ENCODE measurements at places on chromosomes 2 and 18.

GRCh38 chr2:44247924-44248323, 27.4 kb upstream of the SLC3A1 start:
- no peak for DNase-seq

GRCh38 chr2:181677912-181678586, 2.3 kb downstream of the NEUROD1 start:
- DNase-seq, result peak; percentile 52

DNA sequence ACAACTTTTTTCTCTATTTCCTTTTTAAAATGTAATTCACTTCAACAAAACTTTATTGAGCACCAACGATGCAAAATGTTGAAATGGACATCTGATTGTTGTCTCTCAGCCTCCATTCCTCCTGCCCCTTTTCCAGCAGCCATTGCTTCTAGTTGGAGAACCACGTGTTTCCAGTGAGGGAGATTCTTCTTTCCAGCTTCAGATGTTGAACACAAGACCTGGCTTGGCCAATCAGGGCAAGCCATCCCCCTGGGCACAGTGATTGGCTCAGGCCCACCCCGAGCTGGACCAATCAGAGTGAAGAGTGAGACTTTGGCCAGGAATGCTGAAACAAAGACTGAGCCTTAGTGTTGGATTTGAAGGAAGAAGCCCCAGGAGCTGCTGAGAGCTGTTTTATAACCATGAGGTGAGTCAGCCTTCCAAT, 59.0 kb downstream of the E2F6 start:
- no peak for DNase-seq

- no peak for DNase-seq
These were observed 46.5 kb downstream of the NCK2 start for GRCh38 chr2:105791229-105791628.

DNA sequence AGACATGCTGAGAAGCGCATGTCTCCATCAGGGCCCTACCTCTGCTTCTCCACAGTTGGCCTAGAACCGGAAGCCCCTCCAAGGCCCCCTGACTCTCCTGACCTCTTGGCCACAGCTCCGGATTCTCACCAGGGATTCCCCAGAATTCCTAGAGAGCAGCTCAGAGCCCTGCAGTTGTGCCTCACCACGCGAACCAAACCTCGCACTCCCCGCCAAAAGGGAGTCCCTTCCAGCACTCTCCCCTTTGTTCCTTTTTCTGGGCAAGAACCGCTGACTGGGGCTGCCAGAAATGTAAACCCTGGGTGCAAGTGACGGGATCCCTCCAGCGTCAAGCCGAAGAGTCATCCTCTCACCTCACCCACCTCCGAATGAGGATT, 36.7 kb downstream of the AFF3 start:
- DNase-seq, result no peak

DNA sequence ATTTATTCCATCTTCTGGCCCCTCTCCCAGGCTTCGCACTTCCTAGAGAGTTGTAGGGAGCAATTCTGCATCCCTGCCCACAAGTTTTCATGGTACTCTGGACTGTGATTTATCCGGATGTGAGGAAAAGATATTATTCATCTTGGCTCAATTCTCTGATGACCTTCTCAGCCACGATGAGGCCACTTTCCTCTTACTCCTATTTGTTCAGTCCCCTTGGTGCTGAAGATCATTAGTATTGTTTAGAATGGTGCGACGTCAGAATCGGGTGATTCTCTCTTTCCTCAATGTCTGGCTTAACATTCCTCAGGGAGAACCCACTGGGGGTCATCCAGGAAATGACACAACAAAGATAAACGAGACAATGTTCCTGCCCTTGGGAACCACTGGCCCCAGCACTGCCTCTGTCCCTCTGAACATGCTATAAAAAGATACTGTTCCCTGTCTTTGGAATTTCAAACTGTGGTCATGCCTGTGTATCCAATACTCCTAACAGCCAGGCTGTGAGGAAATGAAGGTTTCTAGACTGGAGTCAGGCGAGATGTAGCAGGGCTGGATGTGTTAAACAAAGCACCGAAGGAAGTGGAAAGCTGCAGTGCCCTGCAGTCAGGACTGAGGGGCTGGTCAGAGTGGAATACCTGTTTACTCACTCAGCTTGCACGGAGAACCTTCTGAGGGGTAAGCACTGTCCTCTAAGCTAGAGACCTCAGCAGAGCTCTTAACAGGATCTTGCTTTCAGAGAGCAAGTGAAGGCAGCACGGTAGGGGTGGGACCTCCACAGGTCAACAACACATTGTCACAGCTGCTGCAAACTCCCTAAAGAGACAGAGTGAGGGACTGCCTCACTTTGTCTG, 12.9 kb upstream of the GLI2 start:
- no peak for DNase-seq

GRCh38 chr18:22436136-22436535, 18.4 kb upstream of the CTAGE1 start:
- DNase-seq, result no peak

DNA sequence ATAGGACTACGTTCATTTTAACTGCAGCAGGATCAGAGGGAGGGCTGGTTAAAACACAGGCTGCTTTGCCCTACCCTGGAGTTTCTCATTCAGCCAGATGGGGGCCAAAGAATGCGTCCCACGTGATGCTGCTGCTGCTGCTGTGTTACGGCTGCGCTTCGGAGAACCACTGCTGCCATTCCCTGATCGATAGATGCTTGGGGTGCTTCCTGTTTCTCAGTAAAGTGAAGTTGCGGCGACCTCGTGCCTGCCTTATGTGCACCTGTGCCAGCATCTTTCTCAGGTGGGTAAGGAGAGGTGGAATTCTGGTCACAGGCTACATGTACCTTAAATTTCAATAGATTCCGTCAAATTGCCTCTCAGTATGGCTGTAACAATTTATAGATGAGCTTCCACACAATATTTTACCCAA, 24.7 kb upstream of the TOGARAM2 start:
- DNase-seq, result no peak

- DNase-seq, result no peak
These were observed 559.9 kb upstream of the SOX11 start for GRCh38 chr2:5132281-5132680.

DNA sequence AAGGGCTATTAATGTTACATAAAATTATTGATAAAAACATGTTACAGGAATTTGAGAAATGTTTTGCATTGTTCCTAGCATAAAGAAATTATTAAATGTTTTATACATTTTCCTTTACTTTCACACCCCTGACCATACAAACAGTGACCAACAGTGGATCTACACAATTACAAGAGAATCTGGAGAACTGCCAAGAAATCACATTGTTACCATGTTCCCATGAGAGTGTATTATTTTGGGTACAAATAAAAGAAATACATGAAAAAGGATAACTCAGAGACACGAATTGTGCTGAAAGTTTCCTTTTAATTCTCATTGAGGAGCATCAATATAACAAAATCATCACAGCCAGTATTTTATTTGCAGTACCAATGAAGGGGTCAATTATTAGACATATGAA, 150.1 kb downstream of the WDPCP start:
- DNase-seq, result no peak

GRCh38 chr2:85323351-85323987, 4.3 kb downstream of the TGOLN2 start:
- no peak for DNase-seq

DNA sequence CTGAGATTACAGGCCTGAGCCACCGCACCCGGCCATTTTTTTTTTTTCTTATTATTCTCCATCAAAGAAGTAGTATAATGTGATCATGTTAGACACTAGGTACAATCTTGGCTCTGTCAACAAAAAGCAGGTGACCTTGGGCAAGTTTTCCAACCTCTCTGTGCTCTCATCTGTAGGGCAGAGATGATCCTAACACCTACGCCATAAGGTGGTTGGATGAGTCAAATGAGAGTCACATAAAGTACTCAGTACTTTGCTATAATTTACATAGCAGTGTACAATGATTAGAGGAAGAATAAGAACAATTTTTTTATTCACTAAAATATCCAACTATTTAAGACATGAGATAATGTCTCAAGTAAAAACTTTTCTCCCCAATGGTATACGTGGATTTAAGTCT, 128.6 kb downstream of the TGIF1 start:
- no peak for DNase-seq

DNA sequence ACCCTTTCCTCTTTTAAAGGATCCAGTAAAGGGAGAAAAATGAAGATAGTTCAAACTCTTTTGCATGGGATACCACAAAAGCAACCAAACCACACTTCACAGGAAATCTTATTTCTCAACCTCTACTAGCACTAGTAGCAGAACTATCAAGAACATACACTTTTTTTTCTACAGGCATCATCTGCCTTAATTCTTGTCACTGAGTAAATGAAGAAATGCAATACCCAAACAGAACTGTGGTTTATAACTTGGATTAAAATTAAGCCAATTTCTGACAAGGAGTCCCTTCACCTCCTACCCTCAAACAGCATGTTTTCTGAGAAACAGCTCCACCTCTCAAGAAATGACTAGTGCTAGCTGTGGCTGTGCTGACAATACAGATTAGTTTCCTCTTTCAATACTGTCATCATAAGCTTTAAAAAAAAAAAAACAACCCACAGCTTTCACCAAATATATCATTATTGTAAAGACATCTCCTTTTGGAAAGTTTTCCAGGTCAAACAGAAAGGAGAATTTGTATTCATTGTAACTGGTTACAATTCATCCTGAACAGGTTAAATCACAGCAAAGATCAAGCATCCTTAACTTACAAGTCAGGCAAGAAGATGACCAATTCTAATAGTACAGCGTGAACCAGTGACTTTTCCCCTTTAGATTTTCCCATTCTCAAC, 44.4 kb downstream of the PTPN2 start:
- peak; percentile 32 for DNase-seq

GRCh38 chr2:54122939-54123338, 7.5 kb downstream of the ACYP2 start:
- no peak for DNase-seq

GRCh38 chr2:147098940-147099339, 745.9 kb upstream of the ACVR2A start:
- DNase-seq, result no peak

- DNase-seq, result no peak
These were observed 81.5 kb upstream of the DAPL1 start for GRCh38 chr2:158713523-158714138.

GRCh38 chr2:198080879-198081765, 276.7 kb downstream of the PLCL1 start:
- no peak for DNase-seq

DNA sequence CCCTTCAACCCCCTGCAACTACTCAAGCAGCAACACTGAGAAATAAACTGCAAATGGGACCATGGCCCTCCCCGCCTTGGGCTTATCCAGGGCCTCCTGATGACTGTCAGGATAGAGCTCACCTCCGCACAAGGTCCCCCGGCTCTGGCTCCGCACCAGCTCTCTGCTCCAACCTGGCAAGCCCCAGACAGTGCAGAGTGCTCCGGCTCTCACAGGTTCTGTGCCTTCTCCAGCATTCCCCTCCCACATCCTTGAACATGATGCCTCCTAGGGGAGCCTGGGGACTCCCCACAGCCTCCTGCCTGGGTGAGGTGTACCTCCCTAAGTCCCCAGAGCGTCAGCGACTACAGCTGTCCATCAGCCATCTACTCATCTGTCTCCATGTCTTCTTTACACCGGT, 26.7 kb upstream of the NPAS2 start:
- DNase-seq, result no peak

DNA sequence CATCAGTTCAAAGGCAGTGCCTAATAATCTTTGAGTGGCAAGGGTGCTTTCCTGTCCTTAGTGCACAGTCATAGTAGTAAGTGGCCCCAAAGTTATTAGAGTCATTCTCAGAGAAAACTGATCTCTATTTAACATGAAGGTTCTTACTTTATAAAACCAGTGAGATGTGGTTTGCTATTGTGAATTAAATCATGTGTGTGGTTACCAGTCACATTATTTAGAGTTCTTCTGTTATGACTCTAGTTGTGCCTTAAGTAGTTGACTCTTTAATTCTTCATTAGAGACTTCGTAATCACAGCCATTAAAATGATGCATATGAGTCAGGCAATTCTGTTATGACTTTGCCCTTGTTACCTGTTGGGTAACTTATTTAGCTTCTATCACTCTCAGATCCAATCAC, 1392.9 kb upstream of the ACVR2A start:
- DNase-seq, result no peak

DNA sequence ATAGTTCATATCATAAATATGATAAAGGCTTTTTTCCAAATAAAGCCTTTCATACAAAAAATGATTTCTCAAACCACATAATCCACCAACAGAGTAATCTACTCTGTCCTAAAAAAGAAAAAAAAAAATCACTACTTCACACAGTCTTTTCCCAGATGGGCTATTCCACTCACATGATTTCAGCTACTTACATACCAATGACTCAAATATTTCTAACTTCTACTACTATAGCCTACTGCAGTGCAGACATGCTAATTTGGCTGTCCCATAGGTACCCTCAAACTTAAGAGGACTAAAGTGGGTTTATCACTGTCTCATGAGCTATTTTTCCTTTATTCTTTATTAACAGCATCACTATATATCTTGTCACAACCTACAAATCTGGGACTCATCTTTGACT, 57.4 kb downstream of the SLC66A3 start:
- no peak for DNase-seq

DNA sequence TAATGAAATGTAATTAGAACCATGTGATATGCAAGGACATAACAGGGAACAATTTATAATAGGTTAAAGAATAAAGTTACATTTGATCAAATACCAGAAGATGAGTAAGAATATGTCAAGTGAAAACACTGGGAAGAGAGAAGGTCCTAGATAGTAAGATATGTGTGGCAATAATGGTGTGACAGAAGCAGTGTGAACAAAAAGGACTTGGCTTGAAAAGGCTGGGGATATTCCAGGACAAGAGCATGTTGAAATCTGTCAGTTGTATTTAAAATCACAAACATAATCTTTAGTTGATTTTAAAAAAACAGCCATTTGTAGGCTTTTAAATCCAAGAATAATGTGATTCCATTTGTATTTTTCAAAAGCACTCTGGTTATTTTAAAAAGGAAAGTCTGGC, 1399.9 kb upstream of the SLC39A10 start:
- no peak for DNase-seq

DNA sequence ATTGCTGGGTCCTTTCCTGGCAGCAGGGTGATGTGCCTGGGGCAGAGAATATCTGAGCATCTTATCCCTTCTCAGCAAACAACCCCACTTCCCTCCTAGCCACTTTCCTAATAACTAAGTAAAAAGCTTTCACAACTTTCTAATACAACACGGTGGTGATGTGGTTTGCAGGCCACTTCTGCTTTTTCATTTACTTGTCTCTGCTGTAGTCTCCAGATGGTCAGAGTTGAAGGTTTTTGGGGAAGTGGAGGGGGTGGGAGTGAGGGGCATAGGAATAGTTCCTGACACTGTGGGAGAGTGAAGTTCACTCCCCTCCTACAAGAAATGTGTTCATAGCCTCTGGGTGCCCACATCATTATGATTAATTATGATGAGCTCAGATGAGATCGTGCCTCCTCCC, 11.6 kb downstream of the OXER1 start:
- DNase-seq, result no peak

- DNase-seq, result no peak
These were observed 114.1 kb upstream of the MSH2 start for GRCh38 chr2:47288864-47289263.
